ENCODE measurements at places on chromosomes 12 and 14. TPM values are rescaled to one million over a fixed set of nuclear protein-coding genes. Genes with fewer than 3 reads are reported as not detected.

SERPINA10 gene
- polyA plus RNA-seq = not detected

SLC35F4 gene
- polyA plus RNA-seq = not detected

PPP4R4 gene
- polyA plus RNA-seq = 0.40 TPM

LRIG3 gene
- 2.1 TPM for polyA plus RNA-seq

TMCC3 gene
- 0.69 TPM for polyA plus RNA-seq

DNA sequence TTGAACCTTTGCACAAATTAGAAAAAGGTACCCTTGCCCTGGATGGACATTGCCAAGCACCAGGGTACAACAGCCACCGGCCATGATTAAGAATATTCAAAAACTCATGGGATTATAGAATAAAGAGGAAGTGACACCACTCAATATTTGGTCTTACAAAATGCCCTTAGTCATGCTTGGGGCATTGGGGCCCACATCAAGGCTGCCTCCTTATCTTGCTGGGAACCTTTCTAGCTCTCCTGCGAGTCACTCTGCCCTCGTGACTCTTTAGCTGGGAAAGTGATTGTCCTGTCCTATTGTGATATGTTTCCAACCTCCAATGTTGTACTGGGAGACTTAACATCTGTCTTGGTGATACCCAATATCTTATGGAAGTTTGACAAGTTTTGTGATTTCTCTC, 57.8 kb downstream of the GTF2A1 start:
- DNase-seq = no peak

- DNase-seq = no peak
These were observed 501.2 kb downstream of the GALC start for GRCh38 chr14:87491816-87492215.

GRCh38 chr14:51202914-51203665, 37.0 kb upstream of the TMX1 start:
- no peak for DNase-seq

DNA sequence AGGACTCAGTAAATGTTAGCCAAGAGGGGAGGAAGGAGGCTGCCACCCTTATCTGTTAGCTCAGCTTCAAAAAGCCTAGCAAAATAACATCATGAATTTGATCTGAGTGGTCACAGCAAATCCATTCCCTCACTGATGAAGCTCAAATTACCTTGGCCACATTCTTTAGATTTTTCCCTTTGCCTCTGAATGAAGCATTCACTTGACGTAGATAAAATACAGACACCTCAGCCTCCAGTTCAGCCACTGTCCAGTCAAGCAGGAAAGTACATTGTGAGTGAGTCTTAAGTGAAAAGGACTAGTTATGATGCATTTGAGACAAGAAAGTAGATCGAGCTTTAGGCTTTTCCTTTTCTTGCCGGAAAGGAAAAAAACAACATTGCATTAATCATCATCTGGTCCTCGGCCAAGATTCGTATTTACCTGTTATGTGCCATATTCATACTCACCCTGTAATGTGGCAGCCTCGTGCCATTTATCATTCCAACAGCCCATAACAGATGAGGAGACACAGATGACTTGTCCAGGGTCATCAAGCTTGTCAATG, 146.5 kb downstream of the ETV6 start:
- no peak for DNase-seq

DNA sequence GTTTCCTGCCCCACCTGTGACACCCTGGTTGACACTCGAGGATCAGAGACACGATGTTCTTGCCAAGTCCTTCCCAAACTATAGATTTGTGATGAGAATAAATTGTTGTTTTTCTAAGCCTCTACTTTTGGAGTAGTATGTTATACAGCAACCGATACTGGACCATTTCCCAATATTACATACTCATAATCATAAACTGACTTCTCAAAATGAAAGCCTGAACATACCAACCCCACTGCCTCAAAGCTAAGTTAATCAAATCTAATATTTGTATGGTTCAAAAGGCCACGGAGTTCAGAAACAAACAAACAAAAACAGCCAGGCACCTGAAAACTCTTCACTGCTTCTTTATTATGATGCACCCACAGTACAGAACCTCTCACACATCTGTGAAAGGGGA, 52.3 kb upstream of the GPHB5 start:
- DNase-seq = no peak

DNA sequence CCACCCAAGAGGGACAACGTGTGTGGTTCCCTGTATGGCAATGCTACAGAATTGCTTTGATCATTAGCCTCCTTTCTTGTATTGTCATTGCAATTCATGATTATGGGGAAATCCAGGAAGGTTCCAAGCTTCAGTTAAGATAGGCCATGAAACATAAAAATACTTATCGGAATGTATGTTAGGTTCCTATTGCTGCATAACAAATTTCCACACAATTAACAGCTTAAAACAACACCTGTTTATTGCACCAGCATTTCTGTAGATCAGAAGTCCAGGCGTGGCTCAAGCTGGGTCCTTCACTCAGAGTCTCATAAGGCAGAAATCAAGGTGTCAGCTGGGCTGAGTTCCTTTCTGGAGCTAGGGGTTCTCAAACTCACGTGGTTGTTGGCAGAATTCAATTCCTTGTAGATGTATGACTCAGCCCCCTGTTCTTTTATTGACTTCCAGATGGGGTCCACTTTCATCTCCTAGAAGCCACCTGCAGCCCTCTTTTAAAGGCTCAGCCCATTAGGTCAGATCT, 365.6 kb upstream of the TMPO start:
- no peak for DNase-seq

- no peak for DNase-seq
These were observed 128.6 kb upstream of the PLEKHG7 start for GRCh38 chr12:92574051-92574783.

GRCh38 chr12:13843841-13844240, 137.6 kb downstream of the GRIN2B start:
- DNase-seq = no peak
